NCI-H1694 (cell line): ENCODE measurements at places on chromosomes 7 and 10.

DNA sequence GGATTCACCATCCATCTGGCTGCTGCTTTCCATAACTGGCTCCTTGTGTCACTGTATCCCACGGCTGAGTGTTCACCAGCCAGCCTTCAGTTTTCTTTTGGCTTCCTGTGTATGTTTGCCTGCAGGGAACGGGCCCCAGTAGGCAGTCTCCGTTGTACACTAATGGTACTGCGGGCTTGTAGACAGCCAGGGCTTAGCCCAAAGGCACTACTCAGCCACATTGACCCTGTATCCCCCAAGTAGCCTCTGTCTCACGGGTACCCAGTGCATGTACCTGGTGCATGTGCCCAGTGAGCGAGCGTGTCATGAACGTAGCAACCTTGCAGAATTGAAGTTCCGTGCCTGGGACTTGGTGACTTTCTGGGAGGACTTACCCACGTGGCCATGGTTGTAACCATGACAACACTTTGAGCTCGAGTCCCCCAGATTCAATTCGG, 6.1 kb downstream of the PFKFB3 start:
- DNase-seq: no peak

DNA sequence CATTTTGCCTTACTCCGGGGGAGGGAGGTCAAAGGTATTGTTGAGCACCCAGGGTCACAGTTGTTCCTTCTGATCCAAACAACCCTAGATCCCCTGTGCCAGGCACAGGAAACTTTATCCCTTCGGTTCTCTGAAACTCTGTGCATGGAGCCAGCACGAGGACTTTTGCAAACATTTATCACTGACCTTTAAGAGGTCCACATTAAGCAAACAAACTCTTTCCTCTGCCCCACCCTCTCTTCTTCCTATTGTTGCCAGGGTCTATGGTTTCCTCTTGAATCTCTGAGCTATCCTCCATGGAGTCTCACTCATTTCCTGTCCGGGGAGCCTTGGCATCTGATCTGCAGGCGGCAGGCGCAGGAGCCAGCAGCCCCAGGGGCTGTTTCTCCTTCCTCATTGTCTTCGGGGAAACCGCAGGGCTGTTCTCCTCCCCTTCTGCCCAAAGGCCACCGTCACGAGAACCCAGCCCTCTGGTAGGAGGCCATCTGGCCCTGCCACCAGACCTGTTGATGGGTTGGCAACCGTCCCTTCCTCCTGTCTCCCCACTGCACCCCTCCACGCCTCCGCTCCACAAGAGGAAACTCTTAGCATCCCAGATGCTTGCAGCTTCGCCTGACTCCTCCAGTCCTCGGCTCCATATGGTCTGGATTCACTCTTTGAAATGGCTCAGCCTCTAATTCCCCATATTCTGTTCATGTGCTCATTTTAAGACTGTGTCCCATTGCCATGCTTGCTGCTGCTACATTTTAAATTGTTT, 327.3 kb upstream of the NRP1 start:
- peak; percentile 49 for DNase-seq

- no peak for DNase-seq
Observed at GRCh38 chr7:68364886-68365625, 1233.2 kb upstream of the AUTS2 start.

- no peak for DNase-seq
Observed at GRCh38 chr10:116691635-116692034, 50.7 kb downstream of the HSPA12A start.

DNA sequence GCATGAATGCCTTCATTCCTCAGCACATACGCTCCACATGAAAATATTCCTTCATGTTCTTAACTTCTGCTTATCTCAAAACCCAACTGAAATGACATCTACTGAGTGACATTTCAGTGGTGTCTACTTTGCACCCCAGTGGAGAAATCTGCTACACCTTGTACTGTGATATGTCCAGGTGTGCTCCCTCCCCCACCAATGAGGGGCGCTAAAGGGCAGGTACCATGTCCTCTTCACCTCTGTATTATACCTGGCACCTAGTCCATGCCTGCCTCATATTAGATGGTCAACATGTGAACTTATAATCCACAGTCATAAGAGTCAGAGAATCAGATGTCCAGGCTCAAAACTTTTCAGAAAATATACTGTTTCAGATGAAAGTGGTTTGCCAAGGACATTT, 2.1 kb downstream of the PAXIP1 start:
- DNase-seq: no peak

GRCh38 chr7:28070297-28071055, 110.1 kb downstream of the JAZF1 start:
- no peak for DNase-seq

DNA sequence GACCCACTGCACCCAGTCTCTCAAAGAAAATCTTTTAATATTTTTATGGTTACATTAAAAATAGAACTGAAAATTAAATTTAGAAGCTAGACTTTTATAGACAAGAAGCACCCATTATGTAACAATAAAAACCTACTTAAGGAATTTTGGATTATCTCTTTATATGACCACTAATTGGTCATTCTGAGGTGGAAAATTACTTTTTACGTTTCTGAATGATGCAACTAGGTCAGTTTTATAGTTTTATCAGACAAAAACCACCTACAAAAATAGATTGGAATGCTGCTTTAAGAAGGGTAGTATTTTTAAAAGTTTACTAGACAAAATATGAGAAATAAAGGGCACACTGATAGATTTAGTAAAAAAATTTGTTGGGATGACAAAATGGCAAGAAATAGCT, 16.5 kb downstream of the SYPL1 start:
- DNase-seq: no peak

DNA sequence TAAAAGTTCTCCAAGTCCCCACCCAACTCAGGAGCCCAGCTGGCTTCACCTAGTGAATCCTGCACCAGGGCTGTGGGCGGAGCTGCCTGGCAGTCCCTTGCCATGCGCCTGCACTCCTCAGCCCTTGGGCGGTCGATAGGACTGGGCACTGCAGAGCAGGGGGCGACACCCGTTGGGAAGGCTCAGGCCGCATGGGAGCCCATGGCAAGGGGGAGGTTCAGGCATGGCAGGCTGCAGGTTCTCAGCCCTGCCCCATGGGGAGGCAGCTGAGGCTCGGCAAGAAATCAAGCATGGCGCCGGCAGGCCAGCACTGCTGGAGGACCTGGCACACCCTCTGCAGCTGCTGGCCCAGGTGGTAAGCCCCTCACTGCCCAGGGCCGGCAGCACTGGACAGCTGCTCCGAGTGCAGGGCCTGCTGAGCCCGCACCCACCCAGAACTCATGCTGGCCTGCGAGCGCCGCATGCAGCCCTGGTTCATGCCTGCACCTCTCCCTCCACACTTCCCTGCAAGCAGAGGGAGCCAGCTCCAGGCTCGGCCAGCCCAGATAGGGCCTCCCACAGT, 149.9 kb downstream of the ANKRD30A start:
- no peak for DNase-seq

DNA sequence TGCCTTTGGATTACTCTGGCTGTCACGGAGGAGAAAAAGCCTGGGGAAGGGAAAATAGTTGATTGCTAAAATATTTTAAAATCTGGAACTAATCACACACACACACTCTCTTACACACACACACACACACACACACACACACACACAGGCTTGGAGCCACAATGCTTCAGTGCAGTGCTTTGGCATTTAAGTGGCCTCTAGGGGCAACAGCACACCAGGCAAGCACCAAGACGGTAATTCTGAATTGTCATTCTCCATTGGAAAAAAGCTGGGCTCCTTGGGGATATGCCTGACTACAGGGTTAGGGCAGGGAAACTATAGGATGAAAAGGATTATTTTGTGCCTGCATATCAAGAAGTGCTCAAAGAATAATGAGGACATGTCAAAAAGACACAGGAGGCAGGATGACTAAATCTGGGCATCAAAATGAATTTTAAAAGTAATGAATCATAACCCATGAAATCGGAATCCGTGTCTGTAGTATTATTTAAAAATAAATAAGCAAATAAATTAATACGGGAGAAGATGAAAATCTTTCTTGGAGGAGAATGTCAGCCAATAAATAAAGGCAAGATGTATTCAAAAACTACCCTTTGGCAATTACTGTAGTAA, 30.4 kb upstream of the DDC start:
- DNase-seq: peak; percentile 20

DNA sequence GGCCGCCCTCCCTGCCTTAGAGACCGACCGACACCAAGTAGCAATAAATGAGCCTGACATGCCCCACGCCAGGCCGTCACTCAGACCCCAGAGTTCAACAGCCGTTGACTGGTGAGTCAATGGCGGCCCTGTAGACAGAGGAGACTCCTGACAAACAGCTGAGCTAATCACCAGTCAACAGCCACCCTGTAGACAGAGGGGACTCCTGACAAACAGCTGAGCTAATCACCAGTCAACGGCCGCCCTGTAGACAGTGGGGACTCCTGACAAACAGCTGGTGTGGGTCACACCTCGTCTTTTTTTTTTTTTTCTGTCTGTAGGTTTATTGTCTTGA, 16.9 kb upstream of the KNDC1 start:
- no peak for DNase-seq

DNA sequence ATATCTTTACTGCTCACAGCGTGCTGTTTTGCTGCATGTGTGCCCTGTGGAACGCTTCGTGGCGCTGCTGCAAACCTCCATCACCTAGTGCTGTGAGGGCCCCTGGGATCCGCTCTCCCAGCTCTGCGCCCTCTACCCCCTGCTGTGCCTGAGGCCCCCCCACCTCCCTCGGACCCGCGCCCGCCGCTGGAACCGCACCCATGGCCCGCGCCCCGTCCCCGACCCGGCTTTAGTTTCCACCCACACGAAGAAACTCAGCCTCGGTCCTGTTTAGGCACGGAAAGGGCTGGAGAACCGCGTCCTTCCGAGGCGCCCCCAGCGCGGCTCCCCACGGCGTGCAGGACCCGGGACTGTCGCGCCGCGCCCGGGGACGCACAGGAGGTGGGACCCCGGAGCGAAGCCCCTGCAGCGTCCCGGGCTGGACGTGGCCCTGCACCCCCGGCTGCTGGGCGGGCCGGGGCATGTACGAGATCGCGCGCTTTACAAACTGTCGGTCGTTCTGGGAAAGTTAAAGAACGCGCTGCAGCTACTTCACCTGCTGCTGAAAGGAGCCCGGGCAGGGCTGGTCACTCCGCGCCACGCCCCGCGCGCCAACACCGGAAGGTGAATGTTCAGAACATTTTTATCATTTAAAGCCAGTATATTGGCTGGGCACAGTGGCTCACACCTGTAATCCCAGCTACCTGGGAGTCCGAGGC, 54.3 kb downstream of the BMS1 start:
- no peak for DNase-seq

- no peak for DNase-seq
Observed at GRCh38 chr7:73438547-73439409, 5.2 kb downstream of the FZD9 start.

DNA sequence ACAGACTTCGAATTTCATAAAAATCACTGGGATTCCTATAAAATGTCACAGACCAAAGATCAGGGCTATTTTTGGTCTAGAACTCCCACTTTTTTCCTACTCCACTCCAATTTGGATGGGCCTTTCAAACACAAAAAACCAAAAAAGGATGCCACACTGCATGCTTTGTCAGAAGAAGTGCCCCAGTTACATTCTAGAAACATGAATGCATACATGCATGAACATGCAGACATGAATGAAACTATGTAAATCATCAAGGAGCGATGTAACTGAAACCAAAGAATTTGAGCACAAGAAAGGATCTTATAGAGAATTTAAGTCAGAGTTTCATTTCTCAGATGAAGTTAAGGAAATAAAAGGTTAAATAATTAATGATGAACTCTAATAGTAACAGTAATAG, 31.8 kb upstream of the FAM133B start:
- DNase-seq: no peak

DNA sequence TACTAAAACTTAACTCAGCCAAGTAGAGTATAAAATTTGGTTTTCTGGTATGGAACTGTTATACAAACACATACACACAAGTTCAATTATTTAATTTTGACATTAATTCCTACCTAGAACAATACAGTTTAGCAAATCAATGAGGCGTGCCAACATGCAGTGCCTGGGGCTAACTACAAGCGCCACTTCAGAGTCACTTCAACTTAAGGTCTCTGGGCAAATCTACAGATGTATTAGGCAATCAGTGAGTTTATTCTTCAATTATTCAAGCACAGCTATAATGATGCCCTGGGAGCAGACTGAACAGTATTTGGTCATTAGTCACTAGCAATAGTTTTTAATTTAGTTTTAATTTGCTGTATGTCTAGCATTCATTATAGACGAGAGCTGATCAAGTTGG, 51.6 kb downstream of the HIBADH start:
- no peak for DNase-seq

DNA sequence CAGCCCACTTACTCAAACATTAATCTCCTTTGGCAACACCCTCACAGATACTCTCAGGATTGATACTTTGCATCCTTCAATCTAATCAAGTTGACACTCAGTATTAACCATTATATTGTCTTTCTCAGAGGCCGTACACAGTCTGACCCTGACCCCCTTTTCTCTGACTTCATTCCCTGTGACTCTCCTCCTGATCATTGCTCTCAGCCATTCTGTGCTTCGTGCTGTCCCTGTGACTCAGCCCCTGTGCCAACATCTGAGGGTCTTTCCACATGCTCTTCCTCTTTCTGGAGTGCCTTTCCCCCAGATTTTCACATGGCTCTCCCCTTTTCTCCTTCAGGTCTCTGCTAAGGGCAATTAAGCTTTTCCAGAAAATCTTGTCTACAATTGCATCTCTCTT, 289.0 kb upstream of the PHYHIPL start:
- DNase-seq: no peak

DNA sequence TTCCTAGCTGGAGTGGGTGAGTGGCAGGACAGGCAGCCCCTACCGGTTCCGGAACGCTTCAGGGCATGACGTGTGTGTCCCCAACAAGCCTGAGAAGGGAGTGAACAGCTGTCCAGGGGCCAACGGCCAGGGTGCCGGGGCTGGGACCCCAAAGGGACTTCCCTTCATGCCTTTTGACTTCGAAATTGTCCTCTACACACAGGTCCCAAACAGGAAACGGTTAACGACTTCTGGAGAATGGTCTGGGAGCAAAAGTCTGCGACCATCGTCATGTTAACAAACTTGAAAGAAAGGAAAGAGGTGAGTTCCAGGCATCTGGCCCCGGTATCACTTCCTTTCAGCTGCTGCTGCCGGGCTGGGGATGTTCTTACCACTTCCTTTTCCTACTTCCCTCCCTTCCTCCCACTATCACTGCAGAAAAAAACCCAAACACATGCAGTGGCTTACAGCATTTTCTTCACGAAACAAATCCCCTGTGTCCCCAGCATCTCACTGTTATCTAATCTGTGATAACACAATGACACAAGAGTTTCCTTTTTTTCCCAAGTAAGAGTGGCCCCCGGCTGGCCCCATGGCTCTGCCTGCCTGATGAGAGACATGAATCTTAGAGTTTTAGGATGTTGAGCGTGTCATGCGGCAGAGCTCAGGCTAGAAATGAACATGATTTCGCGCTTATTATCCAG, 63.2 kb downstream of the MKI67 start:
- no peak for DNase-seq
